ENCODE measurements at places on chromosomes 16 and 17.
A peak's percentile ranks its signal among the peaks of the same experiment; 100 is the strongest.

GRCh38 chr17:17851103-17852002 is 14.6 kb upstream of the SREBF1 start:
- no peak for DNase-seq

DNA sequence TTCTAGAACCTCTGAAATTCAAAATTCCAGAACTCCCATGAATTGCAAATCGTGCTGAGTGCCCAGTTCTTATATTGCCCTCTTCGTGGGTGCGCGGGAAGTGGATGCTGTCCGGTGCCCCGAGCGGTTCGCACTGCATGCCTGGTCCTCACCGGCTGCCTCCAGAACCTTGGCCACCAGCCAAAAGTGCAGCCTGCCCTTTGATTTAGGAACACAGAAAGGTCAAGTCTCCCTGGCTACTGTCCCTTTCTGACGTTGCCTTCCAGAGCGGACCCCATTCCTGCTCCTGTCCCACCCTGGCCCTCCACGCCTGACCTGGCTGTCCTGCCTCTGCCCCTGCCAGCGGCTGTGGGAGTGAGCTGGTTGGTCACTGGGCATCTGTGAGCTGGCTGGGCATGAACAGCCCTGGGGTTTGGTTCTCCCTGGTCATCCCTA is 9.7 kb downstream of the NEUROD2 start:
- no peak for DNase-seq

- peak; percentile 48 for DNase-seq
These were observed 1.5 kb upstream of the ALOXE3 start for GRCh38 chr17:8119581-8120519.

DNA sequence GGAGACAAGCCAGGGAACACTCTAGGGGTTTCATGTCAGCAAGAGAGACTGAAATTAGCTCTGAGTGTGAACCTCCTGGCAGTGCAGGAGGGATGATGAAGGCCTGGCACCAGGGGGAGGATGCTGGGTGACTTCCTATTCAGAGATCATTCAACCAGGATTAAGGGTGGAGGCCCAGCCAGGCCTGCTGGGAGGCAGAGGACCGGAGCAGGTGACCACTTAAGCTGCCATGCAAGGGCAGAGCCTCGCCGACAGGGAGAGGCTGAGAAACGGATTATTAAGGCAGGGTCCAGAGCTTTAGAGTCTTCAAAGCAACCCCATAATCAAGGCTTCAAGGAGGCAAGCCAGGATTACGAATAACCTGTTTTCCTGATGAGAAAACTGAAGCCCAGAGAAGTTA is 10.6 kb upstream of the SRCIN1 start:
- no peak for DNase-seq

GRCh38 chr17:49459401-49459984 is 35.6 kb upstream of the NGFR start:
- DNase-seq: no peak

DNA sequence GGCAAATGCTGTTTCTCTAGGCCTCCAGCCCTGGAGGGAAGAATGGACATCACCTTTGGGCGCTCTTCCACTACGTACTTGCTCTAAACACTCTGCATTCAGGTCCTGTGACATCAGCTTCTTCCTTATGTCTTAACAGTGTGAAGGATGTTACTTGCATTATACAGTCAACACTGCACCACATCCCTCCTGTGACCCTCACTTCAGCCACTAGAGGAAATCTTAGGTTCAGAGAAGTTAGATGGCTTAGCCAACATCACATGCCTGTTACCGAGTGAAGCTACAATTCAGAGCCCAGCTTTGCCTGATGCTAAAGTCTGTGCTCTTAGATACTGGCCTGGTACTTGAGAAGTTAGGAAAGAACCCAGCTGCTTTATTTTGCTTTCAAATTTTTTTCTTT is 18.3 kb downstream of the UBFD1 start:
- no peak for DNase-seq

- no peak for DNase-seq
These were observed 63.4 kb downstream of the ADCY9 start for GRCh38 chr16:4052801-4053293.

DNA sequence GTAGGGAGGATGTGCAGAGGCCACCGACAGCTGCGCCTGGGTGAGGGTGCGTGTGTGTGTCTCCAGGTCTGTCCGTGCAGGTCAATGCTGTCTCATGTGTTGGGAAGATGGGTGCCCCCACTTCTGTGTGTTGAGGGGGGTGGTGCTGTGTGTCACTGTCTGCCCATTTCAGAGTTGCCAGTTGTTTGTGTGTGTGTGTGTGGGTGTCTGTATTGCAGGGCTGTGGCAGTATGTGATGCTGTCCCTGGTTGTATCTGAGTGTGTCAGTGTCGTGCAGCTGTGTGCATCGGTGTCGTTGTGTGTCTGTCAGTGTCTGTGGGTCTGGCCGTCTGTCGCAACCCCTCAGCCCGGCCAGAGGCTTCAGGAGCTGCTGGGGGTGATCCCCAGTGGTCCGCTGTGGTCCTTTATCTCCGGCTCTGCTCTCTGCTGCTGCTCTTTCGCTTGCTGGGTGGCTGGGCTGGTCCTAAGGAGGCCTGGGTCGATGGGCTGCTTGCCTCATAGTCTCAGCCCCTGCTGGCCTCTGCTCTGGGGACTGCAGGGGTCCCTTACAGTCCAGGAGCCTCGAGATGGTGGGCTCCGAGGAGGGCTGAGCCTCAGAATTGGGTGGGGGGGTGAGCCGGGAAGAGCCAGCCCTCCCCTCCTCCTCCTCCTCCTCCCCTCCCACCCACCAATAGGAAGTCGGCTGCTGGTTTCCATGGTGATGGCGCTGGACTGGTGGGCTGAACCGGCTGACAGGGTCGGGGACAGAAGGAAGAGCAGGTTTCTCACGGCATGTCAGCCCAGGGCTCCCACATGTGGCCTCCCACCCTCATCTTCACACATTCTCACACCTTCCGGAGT is at the start of gene TSPOAP1:
Gene TSPOAP1 (minus strand): TSS at position 601 of the 840 bp plus-strand sequence. CDS start 875 bp downstream, outside the sequence.
- DNase-seq: no peak
